ENCODE measurements at places on chromosomes 3 and 15.

DNA sequence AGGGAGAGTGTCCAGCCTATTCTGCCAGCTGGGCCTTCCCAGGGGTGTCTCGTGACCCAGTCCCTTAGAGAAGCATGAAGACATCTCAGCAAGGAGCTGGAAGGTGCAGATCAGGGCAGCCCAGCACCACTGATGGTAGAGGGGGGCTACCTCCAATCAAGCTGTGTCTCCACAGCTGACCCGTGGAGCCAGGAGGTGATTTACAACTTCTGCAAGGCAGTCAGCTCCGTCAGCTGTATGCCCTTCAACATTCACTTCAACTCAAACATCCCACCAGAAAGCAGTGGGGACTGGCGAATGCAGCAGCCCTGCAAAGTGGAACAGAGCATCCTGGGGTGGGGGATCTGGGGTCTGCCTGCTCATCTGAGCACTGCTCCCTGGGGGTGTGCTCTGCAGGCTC, 32.6 kb upstream of the FRG2C start:
- H3K4me3 ChIP-seq: no peak overlapping the region
- DNase-seq: no peak
- no peak overlapping the region for H3K27ac ChIP-seq
- no peaks in the 10 kb centered on the region for H3K4me1 ChIP-seq
- H3K36me3 ChIP-seq: no peaks in the 10 kb centered on the region
- peaks cover 2% of the 10 kb centered on the region for H3K27me3 ChIP-seq

DNA sequence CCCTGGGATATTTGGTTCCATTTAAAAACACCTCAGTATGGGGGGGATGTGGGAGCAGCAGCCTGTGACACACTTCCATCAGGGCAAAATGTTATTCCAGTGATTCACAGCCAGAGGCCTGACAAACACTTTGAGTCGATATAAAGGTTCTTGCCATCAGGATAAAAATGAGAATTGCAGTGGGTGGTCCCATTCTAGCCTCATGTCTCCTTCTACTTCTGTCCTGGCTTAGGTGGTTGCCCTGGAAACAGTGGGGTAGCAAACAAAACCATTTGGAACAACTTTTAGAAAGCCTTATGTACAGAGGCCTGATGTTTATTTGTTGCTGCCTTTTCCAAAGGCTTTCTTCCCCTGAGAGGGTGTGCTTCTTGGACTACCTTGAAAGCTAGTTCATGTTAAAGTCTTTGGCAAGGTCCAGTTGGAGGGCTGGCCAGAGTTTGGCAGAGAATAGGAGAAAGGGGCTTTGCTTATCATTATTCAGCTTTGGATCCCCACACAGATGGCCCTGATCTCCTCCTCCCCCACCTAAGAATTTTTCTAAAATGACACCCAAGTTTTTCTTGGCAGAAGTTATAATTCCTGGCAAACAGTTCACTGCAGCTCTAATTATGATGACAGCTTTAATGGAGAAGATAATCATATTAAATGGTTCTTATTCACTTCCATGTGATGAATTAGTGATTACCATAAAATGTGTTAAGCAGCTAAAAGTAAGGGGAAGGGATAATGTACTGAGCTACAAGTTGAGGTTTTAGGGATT, 84.2 kb upstream of the ZNF280D start:
- no peak overlapping the region for H3K4me3 ChIP-seq
- H3K27ac ChIP-seq: no peak overlapping the region
- H3K4me1 ChIP-seq: peaks cover 8% of the 10 kb centered on the region
- no peaks in the 10 kb centered on the region for H3K27me3 ChIP-seq

- DNase-seq: no peak
- H3K4me3 ChIP-seq: no peak overlapping the region
- H3K36me3 ChIP-seq: no peaks in the 10 kb centered on the region
- H3K4me1 ChIP-seq: no peaks in the 10 kb centered on the region
Measured at GRCh38 chr3:194885766-194886165, 200.1 kb downstream of the FAM43A start.

- no peaks in the 10 kb centered on the region for H3K27me3 ChIP-seq
- H3K4me3 ChIP-seq: peak overlapping the region; percentile 95
- peaks cover 46% of the 10 kb centered on the region for H3K4me1 ChIP-seq
- no peak for DNase-seq
- H3K27ac ChIP-seq: peak overlapping the region; percentile 96
- peaks cover 4% of the 10 kb centered on the region for H3K36me3 ChIP-seq
Measured at GRCh38 chr3:33438881-33439545, 1.2 kb downstream of the UBP1 start.

GRCh38 chr3:85808755-85809154, 850.0 kb downstream of the CADM2 start:
- no peak overlapping the region for H3K27ac ChIP-seq
- DNase-seq: no peak
- H3K27me3 ChIP-seq: no peaks in the 10 kb centered on the region

DNA sequence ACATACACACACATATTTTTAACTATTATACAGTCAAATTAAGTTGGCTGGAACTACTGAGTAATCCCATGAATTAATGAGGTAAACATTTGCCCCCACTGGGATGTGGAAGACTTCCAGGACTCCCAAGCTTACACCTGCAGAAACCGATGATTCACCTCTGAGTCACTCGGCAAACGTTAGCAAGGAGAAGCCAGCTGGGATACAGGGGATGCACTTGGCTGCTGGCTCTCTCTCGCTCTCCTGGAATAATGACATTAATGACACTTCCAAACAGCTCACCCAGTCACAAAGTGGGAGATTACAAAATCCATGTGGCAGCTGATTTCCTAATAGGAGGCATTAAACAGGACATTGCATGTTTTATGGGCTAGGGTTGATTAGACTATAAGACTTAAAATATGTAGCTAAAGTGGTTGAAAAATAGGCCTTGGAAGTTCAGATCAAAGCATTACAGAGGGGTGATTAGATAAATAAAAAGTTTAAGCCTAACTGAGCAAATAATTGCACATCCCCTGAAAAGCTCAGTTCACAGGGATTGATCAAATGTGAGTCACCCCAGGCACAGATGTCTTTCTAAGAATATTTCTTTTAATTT, 500.9 kb downstream of the SOX2 start:
- no peak overlapping the region for H3K27ac ChIP-seq
- no peaks in the 10 kb centered on the region for H3K36me3 ChIP-seq
- DNase-seq: no peak
- H3K27me3 ChIP-seq: no peaks in the 10 kb centered on the region
- no peaks in the 10 kb centered on the region for H3K4me1 ChIP-seq

- no peak overlapping the region for H3K4me3 ChIP-seq
- H3K27ac ChIP-seq: no peak overlapping the region
- H3K36me3 ChIP-seq: no peaks in the 10 kb centered on the region
- no peaks in the 10 kb centered on the region for H3K4me1 ChIP-seq
Measured at GRCh38 chr3:191292243-191293015, 36.8 kb upstream of the CCDC50 start.

GRCh38 chr15:65077981-65078352, 1.4 kb downstream of the KBTBD13 start:
- DNase-seq: peak; percentile 60
- H3K4me1 ChIP-seq: peaks cover 14% of the 10 kb centered on the region
- peaks cover 43% of the 10 kb centered on the region for H3K27me3 ChIP-seq
- no peak overlapping the region for H3K27ac ChIP-seq

DNA sequence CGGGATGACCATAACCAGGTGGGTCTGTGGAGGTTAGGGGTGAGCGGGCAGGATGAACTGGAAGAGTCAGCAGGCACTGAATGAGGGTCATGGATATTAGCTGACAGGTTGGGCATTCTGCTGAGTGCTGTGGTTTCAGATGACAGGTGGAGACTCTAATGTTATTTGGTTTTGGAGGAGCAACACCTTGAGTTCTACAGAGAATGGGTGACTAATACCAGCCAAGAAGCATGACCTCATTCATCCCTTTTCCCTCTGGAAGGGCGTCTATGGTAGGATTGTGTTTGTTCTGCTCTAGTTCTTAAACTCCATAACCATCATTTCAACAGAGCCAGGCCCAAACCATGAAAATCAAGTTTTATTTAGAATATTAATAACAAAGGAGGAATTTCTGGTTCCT, 550.7 kb upstream of the LMCD1 start:
- no peak overlapping the region for H3K4me3 ChIP-seq
- DNase-seq: no peak
- H3K27ac ChIP-seq: no peak overlapping the region
- no peaks in the 10 kb centered on the region for H3K27me3 ChIP-seq
- no peaks in the 10 kb centered on the region for H3K36me3 ChIP-seq

Data from activated CD8-positive, alpha-beta memory T cell treated with anti-CD3 and anti-CD28 coated beads, Interleukin-2, amount 10 ng/mL, durations not matched to agents 7 days and 5 days (primary cell).